AG09309 (cell line): ENCODE measurements at places on chromosomes 7 and 10.

DNA sequence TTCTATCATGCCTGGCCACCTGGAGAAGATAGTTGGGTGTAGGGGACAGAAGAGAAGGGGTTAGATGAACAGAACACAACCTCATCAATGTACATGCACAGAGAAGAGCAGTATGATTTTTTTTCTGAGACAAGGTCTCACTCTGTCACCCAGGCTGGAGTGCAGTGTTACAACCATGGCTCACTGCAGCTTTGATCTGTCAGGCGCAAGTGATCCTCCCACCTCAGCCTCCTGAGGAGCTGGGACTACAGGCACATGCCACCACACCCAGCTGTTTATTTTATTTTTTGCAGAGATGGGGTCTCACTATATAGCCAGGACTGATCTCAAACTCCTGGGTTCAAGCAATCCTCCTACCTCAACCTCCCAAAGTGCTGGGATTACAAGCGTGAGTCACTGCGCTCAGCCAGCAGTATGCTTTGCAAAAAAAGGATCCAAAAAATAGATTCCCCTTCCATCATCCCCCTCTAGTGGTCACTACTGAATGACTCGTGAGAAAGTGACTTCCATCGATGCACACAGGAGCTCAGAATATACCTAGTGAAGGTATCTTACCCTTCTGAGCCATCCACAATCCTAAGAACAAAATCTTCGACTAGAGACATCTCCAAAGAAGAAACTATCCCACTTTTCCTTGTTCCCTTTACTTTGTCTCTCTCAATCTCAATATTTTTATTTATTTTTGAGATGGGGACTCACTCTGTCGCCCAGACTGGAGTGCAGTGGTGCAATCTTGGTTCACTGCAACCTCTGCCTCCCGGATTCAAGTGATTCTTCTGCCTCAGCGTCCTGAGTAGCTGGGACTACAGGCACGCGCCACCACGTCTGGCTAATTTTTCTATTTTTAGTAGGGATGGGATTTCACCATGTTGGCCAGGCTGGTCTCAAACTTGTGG lies 21.0 kb downstream of the ZCWPW1 start:
- peak; percentile 52 for DNase-seq

DNA sequence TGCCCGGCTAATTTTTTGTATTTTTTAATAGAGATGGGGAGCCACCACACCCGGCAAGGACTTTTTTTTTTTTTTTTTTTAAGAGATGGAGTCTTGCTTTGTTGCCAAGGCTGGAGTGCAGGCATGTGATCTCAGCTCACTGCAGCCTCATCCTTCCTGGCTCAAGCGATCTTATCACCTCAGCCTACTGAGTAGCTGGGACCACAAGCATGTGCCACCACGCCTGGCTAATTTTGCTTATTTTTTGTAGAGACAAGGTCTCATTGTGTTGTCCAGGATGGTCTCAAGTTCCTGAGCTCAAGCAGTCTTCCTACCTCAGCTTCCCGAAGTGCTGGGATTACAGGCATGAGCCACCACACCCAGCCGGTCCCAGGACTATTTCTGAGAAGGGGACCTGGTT lies 9.3 kb upstream of the MCU start:
- DNase-seq = no peak

DNA sequence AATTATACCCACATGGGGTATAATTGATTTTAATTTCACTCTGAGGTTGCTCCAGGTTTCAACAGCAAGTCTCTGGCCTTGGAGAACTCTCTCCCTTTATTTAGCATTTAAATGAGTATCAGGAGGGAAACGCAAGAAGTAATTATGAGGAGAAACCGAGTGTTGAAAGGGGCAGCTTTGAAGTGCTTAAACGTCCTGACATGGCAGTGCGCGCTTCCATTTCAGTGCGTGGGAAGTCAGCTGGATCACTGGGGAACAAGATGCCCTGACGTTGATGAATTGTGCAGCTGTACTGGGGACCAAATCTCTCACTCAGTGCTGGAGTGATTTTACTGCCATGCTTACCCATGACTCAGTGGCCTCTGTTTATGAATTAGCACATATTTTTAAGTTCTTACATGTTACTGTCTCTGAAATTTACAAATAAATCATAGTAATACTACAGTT lies 106.0 kb upstream of the PRR15 start:
- DNase-seq = peak; percentile 50

DNA sequence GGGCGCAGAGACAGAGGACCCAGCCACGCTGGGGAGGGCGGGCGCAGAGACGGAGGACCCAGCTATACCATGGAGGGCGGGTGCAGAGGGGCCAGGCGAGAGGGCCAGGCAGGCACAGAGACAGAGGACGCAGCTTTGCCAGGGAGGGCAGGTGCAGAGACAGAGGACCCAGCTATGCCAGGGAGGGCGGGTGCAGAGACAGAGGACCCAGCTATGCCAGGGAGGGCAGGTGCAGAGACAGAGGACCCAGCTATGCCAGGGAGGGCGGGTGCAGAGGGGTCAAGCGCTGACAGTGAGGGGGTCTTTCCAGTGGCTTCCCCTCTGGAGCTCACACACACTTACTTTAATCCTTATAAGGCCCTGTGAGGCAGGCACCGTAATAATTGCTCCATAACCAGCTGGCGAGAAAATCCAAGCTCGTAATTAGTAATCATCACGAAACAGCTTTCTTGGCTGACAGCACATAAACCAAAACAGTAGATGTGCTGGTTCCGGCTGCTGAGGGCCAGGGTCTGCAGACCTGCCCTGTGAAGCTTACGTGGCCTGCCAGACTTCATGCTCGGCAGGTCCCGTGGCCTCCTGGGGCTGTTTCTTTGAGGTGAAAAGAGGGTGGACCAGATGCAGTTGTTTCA lies 137.2 kb downstream of the VIPR2 start:
- no peak for DNase-seq

DNA sequence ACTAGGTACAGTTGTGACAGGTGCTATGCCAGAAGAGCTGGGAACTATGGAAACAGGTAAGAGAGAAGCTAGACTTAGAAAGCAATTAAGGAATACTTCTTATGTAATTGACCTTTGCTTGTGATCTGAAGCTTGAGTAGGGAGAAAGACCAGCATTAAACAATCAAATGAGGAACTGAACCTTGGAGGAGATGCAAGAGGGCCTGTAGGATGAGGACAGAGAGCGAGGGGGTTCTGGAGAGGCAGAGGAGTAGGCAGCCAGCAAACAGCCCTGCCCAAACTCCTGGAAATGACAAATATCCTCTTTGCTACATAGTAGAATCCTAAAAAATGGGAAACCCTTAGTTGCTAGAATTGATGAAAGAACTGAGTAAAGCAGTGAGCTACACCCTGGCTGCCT lies 41.6 kb upstream of the FAM204A start:
- no peak for DNase-seq

DNA sequence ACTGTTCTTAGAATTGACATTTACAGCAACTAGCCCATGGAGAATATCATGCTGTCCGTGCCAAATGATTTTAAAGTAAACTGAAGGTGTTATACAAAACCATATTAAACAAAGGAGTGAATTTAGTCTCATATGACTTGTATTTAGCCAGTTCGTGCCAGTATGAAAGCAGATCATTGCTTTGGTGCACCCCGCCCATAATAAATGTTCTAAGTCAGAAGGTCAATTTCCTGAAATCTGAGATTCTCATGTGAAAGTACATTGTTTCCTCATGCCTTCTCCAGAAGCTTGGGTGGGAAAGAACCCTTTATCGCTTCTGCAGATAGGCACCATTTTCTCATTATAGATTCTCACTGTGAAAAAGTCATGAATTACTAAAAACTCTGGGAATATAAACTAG lies 106.4 kb downstream of the CAMK1D start:
- no peak for DNase-seq

GRCh38 chr10:18759575-18759974 lies 100.3 kb downstream of the ARL5B start:
- DNase-seq = no peak

DNA sequence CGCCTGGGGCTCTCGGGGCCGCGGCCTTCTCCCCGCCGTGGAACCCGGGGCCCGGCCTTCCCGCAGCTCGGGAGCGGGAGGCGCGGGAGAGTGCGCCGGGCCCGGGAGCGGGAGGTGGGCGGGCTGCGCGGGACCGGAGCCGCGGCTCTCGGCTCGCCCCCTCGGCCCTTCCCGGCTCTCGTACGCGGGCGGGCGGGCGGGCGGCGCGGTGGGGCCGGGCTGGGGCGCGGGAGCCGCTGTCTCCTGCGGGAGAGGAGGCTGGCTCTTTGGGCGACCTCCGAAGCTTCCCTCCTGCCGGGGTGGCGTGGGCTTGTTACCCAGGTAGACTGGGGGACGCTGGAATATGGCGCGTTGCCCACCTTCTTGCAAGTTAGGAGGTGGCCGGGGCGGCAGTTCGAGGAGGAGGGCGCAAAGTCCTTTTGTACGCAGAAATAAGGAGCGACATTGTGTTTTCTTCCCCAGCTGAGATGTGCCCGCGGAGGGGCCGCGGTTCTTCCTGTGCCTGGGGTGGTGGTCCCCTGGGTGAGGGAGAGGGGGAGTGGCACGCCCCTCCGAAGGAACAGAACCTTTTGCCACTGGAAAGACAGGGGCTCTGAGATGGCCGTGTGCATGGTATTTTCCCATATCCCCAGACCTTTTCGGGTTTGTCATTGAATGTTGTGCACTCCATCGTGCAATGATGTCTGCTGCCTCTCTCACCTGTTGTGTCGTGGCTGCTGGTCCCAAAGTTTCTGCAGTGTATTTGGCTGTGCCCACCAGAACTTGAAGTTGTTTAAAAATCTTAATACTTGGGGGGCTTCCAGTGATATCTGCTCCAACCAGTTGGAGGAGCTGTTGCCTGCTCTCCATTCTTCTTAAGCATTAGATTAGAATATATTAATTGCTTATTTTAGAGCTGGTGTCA lies 844 bp downstream of the NRF1 start:
- DNase-seq = no peak

DNA sequence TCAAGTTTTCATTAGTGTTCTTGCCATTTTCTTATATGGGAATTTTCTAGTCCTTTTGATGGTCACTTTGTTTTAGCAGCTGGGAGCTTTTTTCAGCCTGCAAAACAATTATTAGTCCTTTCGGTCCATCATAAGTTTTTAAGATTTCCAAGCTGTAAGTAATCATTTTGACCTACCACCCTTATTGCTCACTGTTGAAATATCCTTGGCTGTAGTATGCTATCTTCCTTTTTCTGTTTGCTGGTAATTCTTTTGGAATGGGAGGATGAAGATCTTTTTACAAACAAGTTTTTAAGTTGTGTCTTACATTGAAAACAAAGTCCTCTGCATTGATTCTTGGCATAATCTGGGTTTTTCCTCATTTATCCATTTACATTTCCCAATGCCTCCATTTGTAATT lies 24.0 kb downstream of the BZW2 start:
- DNase-seq = peak; percentile 17

- no peak for DNase-seq
Observed at GRCh38 chr10:28800144-28800543, 122.8 kb downstream of the BAMBI start.

- DNase-seq = no peak
Observed at GRCh38 chr10:34473174-34474008, 341.7 kb downstream of the PARD3 start.

- DNase-seq = no peak
Observed at GRCh38 chr7:144628176-144628575, 207.7 kb downstream of the TPK1 start.

DNA sequence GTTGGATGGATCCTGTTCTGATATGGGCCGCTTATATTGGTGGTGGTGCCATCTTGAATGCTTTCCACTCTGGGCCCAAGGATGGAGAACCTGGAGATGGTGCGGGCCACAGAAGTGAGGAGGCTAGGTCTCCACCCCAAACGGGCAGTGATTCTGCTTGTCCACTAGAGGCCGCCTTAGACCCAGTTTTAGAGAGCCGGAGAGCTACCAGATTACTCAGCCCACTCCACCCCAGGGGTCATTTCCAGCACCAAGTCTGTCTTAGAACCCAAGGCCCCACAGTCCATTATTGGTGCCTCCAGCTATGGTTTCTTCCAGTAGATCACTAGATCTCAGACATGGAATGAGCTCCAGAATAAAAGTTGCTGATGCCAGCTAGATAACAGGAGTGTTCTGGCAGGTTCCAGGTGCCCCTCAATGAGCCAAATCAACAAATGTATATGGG lies 11.8 kb upstream of the CAMK2G start:
- peak; percentile 35 for DNase-seq

DNA sequence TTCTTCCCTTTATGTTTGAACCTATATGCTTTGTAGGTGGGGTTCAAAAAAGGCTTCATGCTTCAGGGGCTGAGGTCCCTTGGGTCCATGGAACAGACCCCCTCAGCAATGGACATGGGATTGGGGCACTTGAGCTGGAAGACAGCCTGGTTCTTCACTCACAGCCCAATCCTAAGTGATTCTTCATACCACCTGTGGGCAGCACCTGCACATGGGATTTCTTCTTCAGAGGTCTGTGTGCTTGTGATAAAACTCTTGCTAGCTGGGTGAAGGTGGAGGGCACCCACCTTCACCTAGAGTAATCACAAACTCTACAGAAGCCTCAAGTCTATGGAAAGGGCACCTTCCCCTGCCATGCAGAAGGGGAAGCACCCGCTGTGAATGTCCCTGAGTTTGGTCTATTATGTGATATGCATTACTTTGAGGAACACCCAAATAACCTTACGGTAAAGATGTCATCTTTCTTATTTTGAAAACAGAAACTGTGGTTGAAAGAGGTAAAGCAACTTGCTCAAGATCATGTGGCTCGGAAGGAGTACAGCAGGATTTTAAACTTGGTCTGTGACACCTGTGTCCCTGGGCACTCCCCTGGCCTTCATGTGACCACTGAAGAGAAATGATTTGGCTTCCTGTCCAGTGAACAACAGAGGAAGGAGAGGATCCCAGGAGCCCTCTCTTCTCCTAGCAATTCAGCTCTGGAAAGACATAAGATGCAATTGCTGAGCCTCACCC lies 469.5 kb upstream of the ZMIZ1 start:
- DNase-seq = no peak

GRCh38 chr7:71409550-71410157 lies 277.7 kb downstream of the GALNT17 start:
- no peak for DNase-seq

- DNase-seq = no peak
Observed at GRCh38 chr10:118290471-118290995, 51.6 kb downstream of the FAM204A start.
